Stimulated activated CD4-positive, alpha-beta T cell treated with anti-CD3 and anti-CD28 coated beads, Interleukin-12 subunit alpha, Interleukin-12 subunit beta, amount 100 ng/mL, for 4 hours (primary cell): ENCODE measurements at places on chromosomes 16 and 17.

GRCh38 chr17:27793168-27793905 is 7.0 kb downstream of the NOS2 start:
- no peak for DNase-seq

DNA sequence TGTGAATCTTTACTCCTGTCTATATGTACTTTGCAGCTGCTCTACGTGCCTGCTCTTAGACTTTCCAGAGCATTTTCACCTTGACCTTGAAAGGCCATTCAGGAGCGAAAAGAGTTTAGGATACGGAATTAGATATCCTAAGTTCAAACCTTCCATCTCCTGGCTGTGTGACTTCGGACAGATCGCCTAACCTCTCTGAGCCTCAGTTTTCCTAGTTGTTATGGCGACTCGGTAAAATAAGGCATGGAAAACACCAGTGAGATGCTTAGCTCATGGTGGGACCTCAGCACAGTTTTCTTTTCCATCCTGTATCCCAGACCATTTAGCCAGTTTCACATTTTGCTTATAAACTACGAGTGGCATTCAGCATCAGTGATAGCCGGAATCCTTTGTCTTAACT is 233.7 kb downstream of the RBFOX1 start:
- DNase-seq = no peak

DNA sequence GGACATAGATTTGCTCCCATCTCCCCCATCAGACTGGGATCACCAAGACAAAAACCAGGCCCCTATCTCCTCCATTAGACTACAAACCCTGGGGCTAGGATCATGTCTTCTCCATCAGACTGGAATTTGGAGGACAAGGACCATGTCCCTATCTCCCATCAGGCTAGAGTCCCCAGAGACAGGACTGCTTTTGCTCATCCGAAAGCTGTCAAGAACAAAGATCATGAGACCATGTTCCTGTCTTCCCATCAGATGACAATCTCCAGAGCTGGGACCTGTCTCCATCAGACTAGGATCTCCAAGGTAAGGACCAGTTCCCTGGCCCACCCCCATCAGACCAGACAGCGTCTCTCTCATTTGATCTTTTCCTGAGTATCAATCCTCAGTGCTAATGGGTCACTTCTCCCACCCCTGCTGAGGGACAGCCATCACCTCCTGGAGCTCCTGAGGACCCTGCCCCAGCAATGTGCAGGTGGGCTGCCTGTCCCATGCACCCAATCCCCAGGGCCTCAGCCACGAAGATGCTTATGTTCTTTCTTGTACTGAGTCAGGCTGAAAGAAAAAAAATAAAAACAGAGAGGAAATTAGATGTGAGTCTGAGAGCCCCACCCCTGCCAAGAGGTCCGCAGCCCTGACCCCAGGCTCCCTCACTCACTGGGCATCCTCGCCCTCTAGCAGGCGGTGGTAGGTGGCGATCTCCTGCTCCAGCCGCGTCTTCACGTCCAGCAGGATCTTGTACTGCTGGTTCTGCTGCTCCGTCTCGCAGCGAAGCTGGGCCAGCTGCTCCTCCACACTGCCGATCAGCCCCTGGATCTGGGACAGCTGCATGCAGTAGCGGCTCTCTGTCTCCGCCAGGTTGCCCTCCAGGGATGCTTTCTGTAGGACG is 90.3 kb downstream of the GOSR1 start:
- DNase-seq = no peak

DNA sequence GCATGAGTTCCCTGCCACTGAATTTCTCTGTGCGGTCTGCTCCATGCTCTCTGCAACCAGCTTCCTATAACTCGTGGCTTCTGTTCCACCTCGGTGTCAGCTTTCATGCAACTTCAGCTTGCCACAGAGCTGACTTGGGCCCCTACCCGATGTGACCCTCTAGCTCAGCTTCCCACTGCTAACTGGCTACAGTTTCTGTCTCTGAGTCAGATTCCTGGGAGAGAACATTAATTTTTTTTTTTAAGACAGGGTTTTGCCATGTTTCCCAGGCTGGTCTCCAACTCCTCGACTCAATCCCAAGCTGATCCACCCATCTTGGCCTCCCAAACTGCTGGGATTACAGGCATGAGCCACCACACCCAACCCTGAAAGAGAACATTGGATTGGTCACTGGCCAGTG is 35.5 kb upstream of the PSMD7 start:
- DNase-seq = no peak

- DNase-seq = no peak
Observed at GRCh38 chr17:63039342-63039741, 73.3 kb downstream of the TANC2 start.
